ENCODE measurements at places on chromosomes 7 and 10.

- no peak for DNase-seq
Measured at GRCh38 chr10:43816351-43817321, 168.0 kb upstream of the ZNF32 start.

- no peak for DNase-seq
Measured at GRCh38 chr7:39453743-39454355, 112.4 kb upstream of the YAE1 start.

- no peak for DNase-seq
Measured at GRCh38 chr7:100490483-100491191, 6.9 kb downstream of the NYAP1 start.

GRCh38 chr10:106997721-106998120 is 166.8 kb downstream of the SORCS1 start:
- no peak for DNase-seq

DNA sequence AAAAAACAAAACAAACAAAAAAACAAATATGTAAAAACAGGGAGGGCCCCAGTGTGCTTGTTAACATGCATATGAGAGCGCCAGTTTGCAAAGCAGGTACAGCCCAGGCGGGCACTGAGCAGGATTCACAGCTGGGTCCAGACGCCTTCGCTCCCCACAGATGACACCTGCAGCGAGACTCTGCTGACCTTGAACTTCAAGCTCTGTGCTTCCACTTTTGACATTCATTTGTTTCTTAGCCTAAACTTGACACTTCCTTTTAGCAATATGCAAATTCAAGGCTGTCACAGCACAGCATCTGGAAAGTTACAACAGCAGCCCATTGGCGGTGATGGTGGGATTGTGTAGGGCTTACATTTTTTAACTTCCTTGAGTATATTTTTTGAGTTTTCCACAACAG is 88.8 kb upstream of the TNS3 start:
- DNase-seq: no peak

DNA sequence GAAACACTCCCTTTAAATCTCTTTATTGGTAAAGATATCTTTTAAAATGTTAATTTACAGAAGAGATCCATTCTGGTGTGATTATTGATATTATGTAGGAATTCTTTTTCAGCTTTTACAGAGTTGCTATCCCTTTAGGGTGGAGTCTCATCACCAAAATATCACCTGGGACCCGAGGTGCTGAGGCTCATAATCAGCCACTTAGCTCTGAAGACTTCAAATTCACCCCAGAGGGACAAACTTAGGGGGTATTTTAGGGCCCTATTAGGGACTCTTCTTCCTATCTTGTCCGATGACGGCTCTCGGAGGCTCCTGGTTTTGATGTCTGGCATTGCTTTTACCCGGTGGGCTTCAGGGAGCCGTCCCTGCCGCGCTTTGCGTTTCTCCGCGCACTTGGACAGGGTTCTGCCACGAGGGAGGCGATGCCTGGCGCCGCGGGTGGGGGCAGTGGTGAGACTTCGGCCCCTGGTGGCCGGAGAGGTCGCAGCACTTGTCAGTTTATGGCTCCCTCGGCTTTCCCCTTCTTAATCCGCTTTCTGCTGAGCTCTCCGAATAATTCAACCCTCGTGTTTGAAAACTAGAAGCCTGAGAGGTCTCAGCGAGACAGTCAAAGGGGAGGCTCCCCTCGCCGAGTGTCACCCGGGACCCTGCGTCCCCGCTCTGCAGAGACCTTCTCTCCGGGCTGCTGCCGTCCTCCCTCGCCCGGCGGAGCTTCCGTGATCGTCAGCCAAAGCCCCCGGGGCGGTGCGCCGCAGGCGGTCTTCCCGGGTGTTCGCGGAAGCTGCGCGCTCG is 27.8 kb downstream of the RBM20 start:
- DNase-seq: no peak

- no peak for DNase-seq
Measured at GRCh38 chr10:131047501-131047900, 264.0 kb downstream of the TCERG1L start.

GRCh38 chr10:76113952-76114351 is 682.5 kb downstream of the LRMDA start:
- no peak for DNase-seq

DNA sequence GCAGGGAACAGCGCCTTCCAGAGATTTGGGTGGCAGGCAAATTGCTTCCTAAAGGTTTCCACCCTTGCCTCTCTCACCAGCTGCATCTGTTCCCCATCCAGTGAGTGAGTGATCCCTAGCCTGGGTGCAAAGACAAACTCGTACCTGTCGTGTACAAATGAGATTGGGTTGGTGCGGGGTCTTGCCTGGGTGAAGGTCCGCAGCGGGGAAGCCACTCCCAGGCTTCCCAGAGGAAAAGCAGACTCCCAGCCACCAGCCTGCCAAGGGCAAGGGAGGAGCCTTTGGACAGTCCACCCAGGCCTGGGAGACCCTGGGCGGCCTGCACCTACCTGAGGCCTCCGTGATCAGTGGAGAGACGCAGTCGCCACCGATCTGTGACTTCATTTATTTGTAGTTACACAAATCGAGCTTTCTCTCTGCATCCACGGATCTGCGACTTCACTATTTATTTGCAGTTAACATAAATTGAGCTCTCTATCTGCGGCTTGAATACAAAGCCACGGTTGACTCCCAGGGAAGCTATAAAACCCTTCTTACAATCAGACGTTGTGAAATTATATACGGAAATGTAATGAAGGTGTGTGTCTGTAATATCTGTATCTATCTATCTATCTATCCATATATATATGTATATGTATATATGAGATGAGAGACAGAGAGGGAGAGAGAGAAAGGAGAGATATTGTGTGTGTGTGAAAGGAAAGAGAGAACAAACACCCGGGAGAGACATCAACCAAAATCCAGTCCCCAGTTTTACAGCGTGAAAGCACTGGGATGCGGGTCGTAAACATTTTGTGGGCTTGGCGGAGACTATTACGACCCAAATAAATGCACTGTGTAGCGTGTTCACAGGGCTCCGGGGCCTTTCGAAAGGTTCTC is 3.0 kb upstream of the HOXA7 start:
- no peak for DNase-seq

DNA sequence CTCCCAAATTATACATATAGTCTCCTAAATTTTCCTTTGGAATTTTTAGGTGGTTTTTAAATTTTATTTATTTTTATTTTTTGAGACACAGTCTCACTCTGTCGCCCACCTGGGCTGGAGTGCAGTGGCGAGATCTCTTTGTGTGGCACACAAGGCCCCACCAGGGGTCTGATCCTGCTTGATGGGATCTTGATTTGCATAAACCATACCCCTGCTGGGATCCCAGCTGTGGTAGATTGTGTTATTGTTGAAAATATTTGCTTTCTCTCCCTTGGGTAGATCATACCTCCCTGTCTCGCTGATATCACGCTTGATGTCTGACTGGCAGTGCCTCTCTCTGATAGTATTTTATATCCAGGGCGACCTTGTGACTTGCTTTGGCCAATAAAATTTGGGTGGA is 5.6 kb upstream of the MUC3A start:
- no peak for DNase-seq

GRCh38 chr7:28293527-28293835 is 112.9 kb upstream of the JAZF1 start:
- no peak for DNase-seq

- DNase-seq: no peak
Measured at GRCh38 chr7:148561099-148561498, 29.5 kb upstream of the C7orf33 start.

DNA sequence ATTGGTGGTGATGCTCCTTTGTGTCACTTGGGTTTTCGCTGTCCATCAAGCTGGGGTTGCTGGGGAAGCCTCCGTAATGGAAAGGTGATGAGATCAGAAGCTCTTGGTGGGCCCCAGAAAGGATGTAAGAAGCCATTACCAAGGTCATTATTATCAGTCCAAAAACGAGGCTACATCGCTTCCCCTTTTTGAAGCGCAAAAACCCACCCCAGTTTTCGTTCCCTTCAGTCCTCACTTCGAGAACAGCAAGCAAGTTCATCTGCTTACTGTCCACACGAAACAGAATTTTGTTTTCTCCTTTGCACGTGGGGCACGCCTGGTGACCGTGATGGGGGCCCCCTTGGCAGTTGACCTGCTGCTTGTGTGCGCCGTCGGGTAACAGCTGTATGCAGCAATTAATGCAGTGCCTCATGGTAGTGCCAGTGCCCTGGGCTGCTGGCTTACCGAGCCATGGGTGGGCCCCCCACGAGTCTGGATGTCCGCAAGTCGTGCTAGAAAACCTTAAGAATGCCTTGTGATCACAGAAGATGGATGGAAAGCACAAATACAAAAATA is 47.5 kb downstream of the CHST15 start:
- no peak for DNase-seq

DNA sequence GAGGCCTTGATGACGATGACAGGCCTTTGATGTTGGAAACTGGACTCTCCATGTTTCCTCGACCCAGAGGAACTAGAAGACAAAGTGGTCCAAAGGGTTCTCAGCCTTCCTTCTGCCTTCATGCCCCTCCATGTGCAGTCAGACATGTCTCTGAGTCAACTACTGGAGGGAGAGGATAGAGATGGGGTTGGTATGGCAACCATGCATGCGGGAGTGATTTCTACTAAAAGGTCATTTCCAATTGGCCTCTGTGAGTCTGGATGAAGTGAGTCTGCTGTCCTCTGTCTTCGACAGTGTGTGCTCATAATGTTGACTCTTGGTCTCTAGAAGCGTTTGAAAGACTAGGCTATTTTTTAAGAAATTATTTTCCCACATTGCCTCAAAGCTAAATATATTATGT is 29.2 kb downstream of the STK17A start:
- no peak for DNase-seq

DNA sequence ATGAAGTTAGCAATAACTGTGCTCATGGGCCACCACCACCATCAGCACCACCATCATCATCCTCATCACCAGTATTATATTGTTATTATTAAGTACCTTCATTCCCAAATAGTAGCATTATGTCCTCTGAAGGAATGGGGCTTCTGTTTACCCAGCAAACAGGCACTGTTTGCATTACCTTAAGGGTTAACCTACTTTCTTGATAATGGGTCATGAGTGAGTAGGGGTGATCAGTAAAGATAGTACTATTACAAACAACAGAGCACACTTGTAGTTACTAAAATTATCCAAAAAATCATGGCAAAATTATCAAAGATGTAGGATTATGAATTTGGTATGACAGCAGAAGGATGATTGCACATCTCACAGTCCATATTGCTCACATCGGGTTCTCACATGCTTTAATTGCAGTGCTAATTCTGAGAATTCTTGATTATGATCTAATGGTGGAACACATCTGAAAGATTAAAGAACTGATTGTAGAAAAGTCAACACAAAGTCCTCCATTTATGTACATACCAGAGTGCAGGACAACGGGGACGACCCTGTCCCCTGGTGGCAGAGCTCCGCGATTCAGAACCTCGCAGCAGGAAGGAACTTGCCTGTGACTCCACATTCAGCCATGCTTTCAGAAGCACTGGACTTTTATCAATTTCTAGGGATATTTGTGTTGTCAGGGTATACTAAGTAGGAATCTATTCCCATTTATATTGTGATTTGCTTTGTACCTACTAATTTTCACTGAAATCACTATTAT is 31.0 kb downstream of the PDE1C start:
- no peak for DNase-seq

DNA sequence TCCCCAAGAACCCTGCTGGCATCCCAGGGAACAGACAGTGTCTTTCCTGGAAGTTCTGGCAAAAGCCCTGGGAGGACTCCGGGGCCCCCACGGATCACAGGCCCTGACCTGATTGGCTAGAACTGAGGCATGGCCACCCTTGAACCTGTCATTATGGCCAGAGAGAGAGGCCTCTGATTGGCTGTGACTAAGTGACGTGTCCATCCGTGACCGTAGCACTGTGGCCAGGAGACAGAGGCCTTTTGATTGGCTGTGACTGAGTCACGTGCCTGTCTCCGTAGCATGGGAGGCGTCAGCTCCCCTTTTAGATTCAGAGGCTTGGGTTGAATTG is 163.8 kb downstream of the RGS10 start:
- no peak for DNase-seq

DNA sequence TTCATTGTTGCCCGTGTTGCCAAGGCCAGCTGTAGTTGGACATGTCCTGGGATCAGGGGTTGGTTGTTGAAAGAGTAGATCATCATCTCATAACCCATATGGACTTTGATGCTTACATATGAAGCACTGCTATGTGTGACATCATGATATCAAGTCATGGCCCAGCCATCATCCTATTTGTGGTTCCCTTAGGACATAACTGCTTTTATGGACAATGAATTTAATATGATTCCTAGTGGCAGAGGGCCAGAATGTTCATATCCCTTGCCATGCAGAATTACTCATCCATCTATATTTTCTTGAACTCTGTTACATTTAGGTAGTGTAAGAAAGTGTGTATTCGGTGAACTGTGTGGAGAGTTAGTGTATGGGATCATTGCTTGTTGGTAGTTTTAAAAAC is 343.9 kb upstream of the LRGUK start:
- no peak for DNase-seq

- DNase-seq: no peak
Measured at GRCh38 chr7:36273836-36274235, 115.8 kb upstream of the ANLN start.

DNA sequence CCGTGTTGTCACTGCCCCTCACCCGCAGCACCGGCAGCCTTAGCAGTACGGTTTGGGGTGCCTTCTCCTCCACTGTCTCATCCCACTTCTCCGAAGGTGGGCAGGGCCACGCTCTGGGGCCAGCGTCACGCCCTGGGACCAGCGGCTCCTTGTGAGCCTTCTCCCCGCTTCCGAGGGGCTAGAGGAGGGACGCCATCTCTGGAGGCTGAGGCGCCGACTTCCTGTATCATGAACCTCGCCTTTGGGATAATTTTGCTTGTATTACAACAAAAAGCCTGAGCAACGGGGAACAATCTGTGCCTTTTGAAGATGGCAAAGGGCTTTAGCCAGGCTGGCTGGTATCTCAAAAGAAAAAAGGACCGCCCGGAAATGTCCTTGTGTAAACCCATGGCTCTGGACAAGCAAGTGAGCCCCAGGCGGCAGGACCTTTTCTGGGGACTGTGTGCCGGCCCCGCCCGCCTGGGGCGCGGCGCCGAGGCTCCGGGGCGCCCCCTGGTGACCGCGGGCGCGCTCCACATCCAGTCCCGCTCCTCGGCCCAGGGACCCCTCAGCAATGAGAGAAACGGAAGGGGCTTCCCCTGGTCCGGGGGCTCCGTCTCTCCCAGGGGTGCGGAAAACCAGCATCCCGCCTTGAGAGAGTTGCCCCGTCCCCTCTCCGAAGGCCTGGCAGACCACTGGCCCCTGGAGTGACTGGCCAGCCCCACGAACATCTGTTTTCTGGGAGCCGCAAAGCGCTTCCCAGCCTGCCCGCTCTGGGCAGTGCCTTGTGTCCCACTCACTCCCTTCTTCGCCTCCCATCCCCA is 3.8 kb downstream of the DEPP1 start:
- peak; percentile 49 for DNase-seq

GRCh38 chr7:49771427-49772176 is 1.8 kb upstream of the VWC2 start:
- DNase-seq: no peak

Data from D721Med (cell line).